Stimulated activated CD4-positive, alpha-beta T cell treated with anti-CD3 and anti-CD28 coated beads, TNF-alpha, amount 100 ng/mL, for 4 hours (primary cell): ENCODE measurements at places on chromosomes 12 and 14.

- no peak for DNase-seq
Measured at GRCh38 chr12:11777962-11778361, 128.5 kb downstream of the ETV6 start.

DNA sequence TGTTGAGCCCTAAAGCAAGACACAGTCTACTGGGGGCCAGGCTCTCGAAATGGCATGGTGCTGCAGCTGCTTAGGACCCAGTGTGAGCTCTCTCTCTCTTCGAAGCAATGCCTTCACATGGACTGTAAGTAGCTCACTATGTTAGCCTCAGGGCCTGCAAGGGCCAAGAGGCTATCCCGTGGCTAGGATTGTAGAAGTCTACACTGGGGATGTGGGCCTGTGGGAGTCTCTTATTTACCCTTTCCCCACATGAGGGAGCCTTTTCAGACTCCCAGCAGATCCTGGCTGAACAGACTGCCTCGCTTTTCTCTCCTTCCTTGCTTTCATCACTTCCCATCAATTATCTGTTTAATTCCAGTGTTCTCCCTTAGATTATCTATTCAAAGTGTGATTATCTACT is 101.4 kb downstream of the GPR65 start:
- DNase-seq = no peak

GRCh38 chr14:88034076-88034475 is 29.1 kb downstream of the GPR65 start:
- DNase-seq = no peak

DNA sequence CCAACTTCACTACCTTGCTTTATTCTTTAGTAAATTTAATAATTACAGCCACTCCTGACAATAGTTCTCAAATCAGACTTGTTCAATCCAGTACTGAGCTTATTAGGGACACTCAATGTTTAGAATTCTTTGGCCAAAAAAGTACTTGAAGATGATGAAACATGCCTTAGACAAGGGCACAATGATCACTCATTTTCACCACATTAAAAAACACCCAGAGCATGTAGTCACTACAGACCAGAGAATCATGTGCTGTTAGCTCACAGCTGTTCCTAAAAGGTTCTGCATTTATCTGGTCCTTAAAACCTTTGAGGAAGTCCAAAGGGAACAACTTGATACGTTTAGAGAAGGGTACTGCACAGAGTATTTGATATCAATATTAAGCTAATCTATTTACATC is 98.7 kb downstream of the INSM2 start:
- DNase-seq = no peak

DNA sequence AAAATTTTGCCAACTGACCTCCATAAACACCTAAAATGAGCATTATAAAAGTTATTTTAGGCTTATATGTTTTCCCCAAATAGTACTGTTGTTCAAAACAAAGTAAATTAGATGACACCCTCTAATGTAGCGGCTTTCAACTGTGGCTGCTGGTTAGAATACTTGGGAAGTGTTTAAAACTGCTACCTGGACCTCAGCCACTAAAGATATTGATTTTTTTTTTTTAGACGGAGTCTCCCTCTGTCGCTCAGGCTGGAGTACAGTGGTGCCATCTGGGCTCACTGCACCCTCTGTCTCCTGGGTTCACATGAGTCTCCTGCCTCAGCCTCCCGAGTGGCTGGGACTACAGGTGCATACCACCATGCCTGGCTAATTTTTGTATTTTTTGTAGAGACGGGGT is 16.2 kb downstream of the PRORP start:
- no peak for DNase-seq

DNA sequence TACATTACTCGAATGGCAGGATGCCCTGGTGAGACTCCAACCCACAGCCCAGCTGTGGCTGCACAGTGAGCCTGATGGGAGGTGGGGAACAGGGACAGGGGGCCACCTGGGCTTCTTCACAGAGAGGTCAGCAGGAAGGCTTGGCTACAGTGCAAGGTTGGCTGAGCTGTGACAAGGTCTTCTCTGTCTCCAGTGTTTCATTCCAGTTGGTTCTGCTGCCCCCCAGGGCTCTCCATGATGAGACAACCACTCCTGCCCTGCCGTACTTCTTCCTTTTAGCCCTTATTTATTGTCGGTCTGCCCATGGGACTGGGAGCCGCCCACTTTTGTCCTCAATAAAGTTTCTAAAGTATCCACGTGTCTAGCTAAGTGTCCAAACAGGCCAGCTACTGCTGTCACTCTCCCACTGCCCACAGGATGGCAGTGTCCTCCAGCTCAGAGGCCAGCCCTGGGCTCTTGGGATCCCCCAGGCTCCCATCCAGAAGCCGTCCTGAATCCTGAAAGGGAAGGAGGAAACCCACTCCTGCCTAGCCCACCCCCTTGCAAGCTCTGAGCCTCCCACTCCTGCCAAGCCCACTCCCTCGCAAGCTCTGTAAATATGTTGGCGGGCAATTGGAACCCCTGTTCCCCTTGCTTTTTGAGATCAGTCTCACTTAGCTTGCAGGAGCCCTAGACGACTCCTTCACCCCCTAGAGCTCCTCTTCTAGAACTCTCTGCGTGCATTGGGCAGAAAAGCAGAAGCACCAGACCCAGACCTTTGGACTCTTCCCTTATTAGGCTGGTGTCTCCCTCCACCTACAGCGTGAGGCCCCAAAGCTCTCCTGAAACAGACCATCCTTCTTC is 5.4 kb downstream of the C1QL4 start:
- no peak for DNase-seq

DNA sequence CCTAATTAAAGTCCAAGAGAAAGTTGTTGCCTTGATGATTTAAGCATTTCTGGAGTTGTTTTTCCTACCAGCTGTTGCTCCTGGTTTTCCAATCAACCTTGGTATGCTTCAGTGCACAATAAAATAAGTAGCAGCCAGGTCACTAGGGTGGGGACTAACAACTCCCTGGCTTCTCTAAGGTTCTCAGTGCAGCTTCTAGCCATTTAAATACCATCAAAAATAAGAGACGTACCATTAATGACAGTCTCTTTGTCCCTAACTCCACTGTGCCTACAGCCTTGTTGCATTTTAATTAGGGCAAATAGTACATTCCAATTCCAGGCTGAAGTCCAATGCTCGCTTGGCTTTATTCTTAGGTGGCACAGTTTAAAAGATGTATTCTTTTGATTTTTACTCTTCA is 11.8 kb downstream of the STON2 start:
- DNase-seq = no peak

- no peak for DNase-seq
Measured at GRCh38 chr14:75150150-75150549, 23.3 kb upstream of the NEK9 start.

DNA sequence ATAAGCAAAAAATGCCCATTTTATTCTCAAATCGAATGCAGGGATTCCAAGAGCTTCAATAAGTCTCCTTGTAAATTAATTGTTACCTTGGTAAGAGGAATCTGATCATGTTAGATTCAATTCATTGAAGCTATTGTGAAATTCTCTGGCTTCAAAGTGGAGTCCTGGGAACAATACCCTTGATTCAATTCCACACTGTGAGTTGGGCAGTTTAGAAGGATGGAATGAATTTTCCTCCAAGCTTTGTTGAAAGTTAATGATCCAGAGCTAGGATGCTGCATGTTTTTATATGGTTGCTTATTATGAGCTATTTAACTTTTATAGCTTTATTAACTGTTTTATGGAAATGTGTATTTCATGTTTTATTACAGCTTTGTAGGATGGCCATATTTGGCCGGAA is 89.9 kb upstream of the IGF1 start:
- DNase-seq = no peak

DNA sequence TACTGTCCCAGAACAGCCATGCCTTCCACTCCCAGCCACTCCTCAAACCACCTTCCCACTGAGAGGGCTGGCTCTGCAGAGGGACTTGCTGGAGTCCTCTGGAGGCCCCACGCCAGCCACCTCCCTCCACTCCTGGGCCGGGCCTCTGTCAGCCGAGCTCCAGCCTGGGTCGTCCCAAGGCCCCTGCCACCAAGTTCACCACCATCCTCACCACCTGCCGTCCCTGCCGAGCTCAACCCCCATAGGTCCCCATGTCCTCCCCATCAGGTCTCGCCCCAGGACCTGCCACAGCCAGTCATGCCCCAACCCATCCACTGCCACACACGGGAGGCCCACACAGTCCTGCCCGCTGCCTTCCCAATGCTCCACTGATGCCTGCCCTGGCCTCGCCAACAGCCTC is 39.0 kb downstream of the ITPK1 start:
- DNase-seq = no peak

DNA sequence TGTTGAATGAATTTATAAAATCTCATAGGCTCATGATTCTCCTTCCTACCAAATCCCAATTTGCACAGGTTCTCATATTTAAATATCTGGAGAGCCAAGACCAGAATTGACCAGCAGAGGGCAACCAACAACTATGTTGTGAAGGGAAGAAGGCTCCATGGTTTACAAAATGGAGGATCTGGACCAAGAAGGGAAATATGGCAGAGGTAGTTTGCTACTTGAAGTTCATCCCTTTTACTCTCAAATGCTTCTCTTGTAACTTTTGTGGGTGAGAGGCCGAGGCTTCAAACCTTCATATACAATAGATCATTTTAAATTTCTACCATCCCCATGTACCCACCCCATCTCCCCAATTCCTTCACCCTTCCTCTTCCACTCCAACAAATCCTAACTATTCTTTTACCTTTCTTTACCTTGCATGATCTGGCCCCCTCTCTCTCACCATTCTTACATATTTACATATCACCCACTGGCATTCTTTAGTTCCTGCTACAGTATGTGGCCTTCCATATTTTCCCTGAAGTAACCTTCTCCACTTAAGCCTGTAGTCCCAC is 3.8 kb upstream of the SMARCC2 start:
- peak; percentile 18 for DNase-seq

- DNase-seq = no peak
Measured at GRCh38 chr12:89418228-89418910, 66.1 kb upstream of the DUSP6 start.

GRCh38 chr14:54669721-54670561 is 103.0 kb downstream of the SAMD4A start:
- DNase-seq = no peak

GRCh38 chr12:12079291-12079690 is 8.6 kb downstream of the BCL2L14 start:
- no peak for DNase-seq

DNA sequence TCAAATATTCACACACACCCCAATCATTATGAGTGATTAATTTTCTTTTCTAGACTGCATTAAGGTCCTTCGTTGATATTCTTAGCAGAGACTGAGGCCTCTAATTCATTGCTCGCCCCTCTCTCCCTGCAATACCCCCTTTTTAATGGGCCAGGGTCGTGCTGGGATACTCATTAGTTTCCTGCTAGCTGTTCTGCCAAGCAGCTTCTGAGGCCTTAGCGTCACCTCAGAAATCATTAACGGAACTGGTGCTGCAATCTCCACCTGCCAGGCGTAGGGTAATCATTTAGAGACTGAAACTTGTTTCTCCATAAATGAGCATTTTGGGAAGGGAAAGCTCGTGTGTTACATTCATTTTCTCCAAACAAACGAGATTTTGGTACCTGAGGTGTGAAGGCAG is 1054.7 kb downstream of the GALC start:
- no peak for DNase-seq

DNA sequence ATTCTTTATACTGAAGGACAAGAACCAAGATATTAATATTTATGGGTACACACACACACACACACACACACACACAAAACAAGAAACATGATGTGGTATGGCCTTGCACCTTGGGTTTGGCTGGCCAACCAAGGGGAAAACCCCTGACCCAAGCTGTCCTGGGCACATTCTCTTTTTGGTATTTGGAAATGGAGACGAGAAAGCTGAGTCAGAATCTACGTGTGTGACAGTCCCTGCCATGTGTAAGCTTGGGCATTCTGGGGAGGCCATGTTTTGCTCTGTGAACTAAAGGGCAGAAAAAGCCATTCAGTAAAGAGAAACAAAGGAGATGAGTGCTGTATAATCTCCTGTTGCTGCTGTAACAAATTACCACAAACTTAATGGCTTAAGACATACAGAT is 35.6 kb downstream of the PTGER2 start:
- DNase-seq = no peak

GRCh38 chr12:124498275-124499189 is 68.9 kb downstream of the NCOR2 start:
- no peak for DNase-seq

DNA sequence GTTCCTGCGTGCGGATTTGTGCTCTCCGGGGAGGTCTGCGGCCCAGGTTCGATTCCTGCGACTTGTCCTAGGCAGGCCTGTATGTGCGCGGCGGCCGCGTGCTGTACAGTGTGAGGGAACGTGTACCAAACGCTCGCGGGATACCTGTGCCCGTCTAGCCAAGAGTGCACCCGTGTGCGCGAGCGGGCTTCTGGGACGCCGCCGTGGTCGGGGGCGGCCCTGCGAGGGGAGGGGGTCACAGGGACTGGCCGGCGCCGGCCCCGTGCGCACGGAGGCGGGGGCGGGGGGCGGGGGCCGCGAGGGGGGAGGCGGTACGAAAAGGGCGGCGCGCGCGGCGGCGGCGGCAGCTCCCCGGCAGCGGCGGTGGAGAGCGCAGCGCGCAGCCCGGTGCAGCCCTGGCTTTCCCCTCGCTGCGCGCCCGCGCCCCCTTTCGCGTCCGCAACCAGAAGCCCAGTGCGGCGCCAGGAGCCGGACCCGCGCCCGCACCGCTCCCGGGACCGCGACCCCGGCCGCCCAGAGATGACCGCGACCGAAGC is at the start of gene DLK1:
TSS of gene DLK1 (plus strand) at position 343 of the 536 bp plus-strand sequence. CDS start at position 520, 177 bp downstream.
- DNase-seq = no peak

DNA sequence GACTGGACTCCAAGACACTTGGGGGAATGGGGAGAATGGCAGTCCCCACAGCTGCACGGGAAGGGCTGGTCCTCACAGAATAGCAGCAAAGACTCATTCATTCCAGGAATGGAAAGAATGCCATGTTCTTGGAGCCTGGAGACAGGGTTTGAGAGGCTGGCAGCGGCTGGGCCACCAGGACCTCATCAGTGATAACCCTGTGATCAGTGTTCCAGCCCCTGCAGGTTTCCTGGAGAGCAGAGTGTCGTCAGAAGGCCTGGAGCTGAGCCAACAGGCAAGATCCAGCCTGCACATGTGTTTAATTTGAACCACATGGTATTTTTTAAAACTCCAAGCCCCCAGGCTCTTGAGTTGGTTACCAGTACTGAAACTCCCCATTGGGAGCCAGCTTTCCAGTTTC is 11.3 kb downstream of the BDKRB1 start:
- no peak for DNase-seq

DNA sequence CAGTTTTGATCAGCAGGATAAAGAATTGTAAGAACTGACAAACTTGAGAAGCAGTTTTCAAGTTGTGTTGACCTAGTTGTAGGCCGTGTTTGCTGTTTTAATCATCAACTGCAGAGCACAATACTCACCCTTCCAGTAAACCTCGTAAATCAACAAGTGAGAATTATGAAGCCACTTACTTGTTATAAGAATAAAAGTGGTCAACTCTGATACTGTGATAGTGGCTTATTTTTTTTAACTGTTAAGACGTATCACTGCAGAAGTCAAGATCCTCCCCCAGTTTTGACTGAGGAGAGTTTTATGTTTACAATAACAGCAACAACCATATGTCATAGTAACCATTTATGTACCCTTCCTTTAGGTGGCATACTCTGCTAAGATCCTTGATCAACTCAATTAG is 100.8 kb upstream of the DACT1 start:
- DNase-seq = no peak
